HFF-Myc (cell line): ENCODE measurements at places on chromosomes 7 and 10.

GRCh38 chr7:6551016-6551511 lies at the start of gene GRID2IP:
GRID2IP (minus strand) TSS chr7:6551461; CDS start chr7:6551436, 25 bp downstream.
- DNase-seq = no peak

DNA sequence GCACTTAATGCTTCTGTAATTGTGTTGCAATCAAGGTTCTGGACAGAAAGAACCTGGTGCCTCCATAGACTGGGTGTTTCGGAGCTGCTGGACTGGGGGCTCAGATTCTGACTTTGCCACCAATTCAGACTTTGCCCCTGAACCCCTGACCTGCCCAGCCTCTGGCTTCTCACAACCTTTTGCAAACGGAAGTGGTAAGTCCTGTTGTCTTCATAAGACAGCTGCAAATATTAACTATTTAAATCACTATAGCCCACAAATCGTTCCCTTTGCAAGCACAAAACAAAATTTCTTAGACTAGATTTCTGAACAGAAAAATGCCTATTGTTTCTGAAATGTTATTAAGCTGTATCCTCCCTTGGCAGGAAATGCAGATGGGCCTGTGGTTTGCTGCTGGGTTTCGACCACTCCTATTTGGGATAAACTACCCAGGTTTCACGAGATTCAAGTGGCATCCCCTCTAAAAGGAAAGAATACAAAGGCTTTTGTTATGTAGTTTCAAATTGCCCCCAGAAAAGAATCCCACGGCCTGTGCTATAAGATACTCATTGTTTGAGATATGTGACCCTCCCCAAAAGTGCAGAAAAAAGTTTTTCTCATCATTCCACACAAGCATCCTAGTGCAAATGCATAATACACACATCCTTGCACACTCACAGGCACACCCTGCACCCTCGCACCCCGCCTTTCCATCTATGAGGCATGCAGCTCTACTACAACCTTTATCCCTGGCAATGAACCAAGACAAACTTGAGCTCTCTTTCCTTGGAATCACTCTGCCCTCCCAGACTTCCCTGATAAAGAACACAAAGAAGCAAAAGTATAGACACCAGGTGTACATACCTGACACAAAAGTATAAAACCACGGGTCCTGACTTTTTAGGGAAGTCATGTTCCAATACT lies 209.1 kb downstream of the PRPF18 start:
- DNase-seq = no peak

- DNase-seq = no peak
Observed at GRCh38 chr10:97849103-97849686, 448 bp upstream of the GOLGA7B start.

GRCh38 chr7:68411742-68412141 lies 1186.5 kb upstream of the AUTS2 start:
- no peak for DNase-seq

- DNase-seq = peak; percentile 20
Observed at GRCh38 chr10:101536800-101537199, 51.3 kb downstream of the POLL start.

GRCh38 chr10:130748409-130749057 lies 563.0 kb downstream of the TCERG1L start:
- no peak for DNase-seq

DNA sequence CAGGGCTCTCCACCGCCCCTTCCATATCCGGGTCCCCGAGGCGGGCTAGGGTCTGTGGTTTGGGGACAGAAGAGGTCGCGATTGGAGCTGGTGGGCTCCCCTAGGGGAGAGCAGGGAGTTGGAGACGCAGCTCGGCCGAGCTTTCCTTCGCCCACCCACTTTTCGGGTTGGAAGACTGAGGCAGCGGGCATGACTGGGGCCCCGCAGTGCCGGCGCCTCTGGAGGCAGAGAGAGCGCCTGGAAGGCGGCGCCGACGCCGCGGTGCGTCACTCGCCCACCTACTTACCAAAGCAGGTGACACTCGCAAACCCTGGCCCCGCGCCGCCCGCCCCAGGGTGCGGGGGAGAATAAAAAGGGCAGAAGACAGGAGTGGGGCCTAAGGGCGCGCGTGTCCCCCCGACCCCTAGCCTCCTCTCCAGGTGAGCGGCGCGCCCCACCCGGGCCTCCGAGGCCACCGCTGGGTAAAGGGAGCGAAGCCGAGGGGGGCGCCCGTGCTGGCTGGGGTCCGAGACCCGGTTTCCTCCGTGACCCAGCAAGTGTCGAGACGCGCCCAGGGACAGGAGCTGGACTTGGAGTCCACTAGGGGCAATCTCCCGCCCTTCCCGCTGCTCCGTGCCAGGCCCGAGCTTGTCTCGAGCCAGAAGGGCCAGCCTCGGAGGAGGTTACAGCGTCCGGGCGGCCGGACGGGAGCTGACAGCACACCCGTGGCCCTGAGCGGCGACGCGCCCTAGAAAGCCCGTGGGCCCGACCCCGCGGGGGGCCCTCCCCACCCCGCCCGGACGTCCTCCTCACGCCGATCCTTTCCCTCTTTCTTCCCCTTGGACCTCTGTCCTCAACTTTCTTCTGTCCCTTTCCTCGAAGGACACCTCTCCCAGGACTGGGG lies 34.4 kb upstream of the GRID1 start:
- no peak for DNase-seq

- DNase-seq = no peak
Observed at GRCh38 chr7:95905167-95905566, 132.8 kb downstream of the DYNC1I1 start.

DNA sequence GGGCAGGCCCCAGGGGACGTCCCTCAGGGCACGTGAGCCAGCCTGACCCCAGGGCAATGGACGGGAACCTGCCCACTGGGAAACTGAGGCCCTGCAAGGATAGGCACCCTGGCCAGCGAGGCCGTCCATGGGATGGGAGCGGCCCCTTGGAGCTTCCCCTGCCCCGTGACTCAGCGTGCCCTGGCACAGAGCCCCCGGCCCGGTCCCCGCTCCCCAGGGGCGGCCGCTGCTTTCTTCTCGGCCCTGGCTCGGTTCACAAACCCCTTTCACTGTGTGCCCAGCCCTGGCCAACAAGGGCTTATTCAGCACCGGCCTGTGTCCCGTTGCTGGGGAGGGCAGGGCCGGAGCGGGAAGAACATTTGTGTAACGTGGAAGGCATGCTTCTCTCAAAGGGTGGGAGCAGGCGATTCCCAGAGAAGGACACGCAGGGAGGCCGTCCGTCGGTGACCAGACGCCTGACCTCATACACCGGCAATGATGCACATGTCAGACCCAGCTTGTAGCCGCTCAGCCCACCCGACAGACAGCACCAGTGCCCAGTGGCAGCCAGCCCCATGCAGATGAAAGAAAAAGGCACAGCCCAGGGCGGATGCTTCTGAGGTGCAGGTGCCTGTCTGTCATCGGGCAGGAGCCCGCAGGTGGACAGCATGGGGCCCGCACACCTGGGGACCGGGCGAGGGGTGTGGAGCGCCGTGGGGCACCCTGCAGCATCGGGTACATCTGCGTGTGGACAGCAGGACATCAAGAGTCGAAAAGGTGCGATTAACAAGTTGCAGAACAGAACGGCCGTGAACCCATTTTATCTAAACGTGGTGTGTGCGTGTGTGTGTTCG lies 94.5 kb downstream of the PDGFA start:
- DNase-seq = no peak
